Activated B cell treated with CpG ODN at 0.5 μM for 24 hours (primary cell): ENCODE measurements at places on chromosomes 1 and 21. TPM values are rescaled to one million over a fixed set of nuclear protein-coding genes. Genes with fewer than 3 reads are reported as not detected.

- no peak overlapping the region for H3K27ac ChIP-seq
- H3K36me3 ChIP-seq, result no peaks in the 10 kb centered on the region
- no peaks in the 10 kb centered on the region for H3K4me1 ChIP-seq
- DNase-seq, result no peak
- H3K4me3 ChIP-seq, result no peak overlapping the region
- no peaks in the 10 kb centered on the region for H3K27me3 ChIP-seq
Observed at GRCh38 chr1:69494221-69494620, 73.5 kb upstream of the LRRC7 start.

- H3K27me3 ChIP-seq, result peaks cover 18% of the 10 kb centered on the region
- H3K4me1 ChIP-seq, result no peaks in the 10 kb centered on the region
- H3K27ac ChIP-seq, result no peak overlapping the region
- DNase-seq, result no peak
Observed at GRCh38 chr1:109170035-109170764, 43.5 kb upstream of the SARS1 start.

Gene ETV3L
- 0.29 TPM in 1 of 2 replicates, not detected in the other for total RNA-seq

DNA sequence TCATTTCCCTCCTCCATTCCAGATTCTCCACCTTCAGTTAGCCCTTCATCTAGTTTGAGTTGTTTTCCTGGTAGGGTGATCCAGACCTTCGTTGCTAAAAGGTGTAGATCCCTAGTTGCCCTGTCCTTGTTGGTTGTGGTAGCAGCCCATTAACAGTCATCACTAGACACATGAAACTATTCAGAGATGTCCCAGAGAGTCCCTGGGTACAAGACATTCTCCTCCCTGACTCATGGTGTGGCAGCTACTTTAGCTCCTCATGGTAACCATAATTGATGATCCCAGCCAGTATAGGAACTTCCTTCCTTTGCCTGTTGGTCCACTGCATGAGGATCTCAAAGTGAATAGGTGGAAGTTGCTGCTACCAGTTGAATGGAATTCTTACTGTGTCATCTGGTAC is 6.0 kb upstream of the SH2D2A start:
- H3K27ac ChIP-seq, result no peak overlapping the region
- H3K27me3 ChIP-seq, result peaks cover 21% of the 10 kb centered on the region
- no peak overlapping the region for H3K4me3 ChIP-seq

GRCh38 chr1:209434631-209435217 is 148.8 kb upstream of the CAMK1G start:
- peaks cover 15% of the 10 kb centered on the region for H3K27me3 ChIP-seq
- H3K36me3 ChIP-seq, result no peaks in the 10 kb centered on the region
- H3K27ac ChIP-seq, result no peak overlapping the region
- H3K4me1 ChIP-seq, result no peaks in the 10 kb centered on the region
